ENCODE measurements at places on chromosomes 11 and 22.

DNA sequence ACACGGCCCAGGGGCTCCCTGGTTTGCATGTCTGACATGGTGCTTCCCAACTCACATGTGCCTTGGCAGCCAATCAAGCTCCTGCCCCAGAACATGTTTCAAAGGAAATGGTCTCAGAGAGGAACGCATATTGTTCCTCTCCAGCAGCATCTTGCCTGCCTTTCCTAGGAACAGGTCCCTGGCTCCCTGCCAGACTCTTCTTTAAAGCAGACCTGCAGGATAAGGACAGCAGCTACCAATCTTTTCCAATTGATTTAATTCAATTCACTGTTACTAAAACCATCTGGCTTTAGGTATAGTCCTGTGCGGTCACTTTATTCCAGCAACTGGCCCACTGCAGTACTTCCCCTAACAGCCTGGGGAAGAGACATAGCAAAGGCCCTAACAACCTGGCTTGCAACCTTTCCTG is 79.9 kb downstream of the AMBRA1 start:
- no peak for DNase-seq

DNA sequence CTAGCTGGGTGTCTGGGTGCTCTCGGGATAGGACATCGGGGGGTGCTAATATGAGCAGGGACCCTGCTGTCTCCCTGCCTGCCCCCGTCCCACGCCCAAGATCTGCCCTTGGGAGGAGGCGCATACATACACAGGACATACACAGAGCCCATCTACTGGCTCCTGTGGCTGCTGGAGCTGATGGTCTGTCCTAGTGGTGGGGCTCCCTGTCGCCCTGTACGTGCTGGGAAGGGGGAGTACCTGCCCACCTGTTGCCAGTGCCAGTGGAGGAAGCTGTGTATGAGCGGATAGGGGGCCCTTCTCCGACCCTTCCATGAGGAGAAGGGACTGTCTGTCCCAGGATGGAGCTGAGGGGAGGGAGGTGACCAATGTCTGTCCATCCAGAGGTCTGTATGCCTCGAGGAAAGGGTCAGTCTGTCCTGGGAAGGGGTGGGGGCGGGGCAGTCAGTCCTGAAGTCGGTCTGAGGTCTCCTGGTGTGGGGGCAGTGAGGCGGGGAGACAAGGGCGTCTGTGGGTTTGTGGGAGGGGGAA is 952 bp downstream of the TBC1D10A start:
- DNase-seq, result no peak

- DNase-seq, result no peak
These were observed 57.3 kb downstream of the CD82 start for GRCh38 chr11:44622721-44623258.

GRCh38 chr11:57345555-57346211 is 7.5 kb downstream of the P2RX3 start:
- DNase-seq, result peak; percentile 73

- DNase-seq, result no peak
These were observed 23.0 kb upstream of the BLID start for GRCh38 chr11:122138744-122139594.

- DNase-seq, result no peak
These were observed 27.5 kb downstream of the ZBTB16 start for GRCh38 chr11:114087025-114087424.

- no peak for DNase-seq
These were observed 89.8 kb upstream of the FIBIN start for GRCh38 chr11:26904132-26904531.

- DNase-seq, result no peak
These were observed 6.3 kb upstream of the SMIM35 start for GRCh38 chr11:118092907-118093571.

DNA sequence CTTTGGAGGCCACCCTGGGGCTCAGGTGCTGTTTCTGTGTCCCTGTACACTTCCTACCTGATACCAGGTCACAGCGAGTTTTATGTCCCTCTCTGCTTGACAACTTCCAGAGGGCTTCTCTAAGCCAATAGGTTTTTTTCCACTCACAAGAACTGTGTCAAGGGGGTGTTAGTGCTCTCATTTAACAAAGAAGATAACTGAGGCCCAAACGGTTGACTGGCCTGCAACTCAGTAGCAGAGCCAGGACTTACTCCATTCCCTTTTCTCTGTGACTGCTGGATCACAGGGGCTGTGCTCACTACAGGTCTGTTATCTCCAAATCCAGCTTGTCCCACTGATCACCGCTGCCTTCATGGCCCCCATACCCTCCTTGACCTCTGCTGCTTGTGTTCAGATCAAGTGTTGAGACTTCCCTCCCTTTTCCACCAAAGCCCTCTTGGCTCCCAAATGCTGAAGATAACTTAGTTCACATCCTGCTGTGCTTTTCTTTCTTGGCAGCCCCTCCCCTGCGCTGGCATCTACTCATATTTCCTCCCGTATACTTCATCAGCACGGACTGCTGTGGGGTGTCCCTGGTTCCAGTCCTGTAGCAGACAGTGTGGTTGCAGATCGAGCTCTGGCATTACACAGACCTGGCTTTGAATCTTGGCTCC is 41.3 kb downstream of the POU2F3 start:
- DNase-seq, result no peak

DNA sequence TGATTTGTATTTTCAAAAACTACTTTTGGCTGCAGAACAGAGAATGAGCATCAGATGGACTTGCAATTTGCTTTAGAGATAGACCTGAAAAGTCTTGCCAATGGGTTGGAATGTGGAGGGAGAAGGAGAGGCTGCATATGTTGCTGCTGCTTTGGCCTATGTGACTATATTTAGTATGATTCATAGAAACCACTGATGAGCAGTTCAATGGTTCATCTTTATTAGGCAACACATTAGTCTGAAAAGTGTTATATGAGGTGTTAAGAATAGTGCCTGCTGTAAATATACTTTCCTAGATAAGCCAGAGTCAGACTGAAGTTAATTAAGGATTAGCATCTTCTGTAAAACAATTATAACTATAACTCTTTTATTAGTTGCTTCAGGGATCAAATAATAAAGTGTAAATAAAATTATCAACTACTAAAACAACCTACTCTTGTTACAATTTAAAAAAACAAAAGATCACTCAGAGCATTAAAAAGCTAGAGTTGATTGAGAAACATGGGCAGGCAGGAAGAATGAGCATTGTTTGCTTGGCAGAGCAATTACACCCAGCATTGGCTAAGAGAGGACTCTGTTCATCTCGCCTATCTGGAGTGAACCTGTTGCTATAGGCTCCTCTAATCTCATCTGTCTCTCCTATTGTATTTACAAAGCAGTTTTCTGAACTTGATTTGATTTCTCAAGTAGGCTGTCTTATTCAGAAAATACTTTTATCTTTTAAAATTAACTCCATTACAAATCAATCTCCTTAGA is 36.3 kb downstream of the HORMAD2 start:
- DNase-seq, result peak; percentile 63

- DNase-seq, result no peak
These were observed 26.7 kb upstream of the PICK1 start for GRCh38 chr22:38030311-38031133.

DNA sequence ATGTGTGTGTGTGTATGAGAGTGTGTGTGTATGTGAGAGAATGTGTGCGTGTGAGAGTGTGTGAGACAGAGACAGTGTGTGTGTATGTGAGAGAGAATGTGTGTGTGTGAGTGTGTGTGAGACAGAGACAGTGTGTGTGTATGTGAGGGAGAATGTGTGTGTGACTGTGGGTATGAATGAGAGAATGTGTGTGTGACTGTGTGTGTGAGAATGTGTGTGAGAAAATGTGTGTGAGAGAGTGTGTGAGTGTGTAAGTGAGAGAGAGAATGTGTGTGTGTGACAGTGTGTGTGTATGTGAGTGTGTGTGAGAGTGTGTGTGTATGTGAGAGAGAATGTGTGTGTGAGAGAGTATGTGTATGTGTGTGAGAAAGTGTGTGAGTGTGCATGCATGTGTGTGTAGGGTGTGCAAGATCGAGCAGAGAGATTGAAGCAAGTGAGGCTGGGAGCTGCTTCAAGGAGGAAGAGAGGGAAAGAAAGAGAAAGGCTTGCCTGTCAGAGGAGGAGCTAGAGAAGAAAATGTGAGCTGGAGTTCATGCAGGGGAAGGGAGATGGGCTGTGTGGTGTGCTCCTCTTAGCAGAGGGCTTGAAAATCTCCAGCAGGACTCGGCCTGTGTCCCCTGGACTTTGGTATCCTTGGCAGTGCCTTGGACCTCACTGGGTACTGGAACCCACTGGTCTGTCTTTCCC is 27.7 kb upstream of the TP53I11 start:
- DNase-seq, result no peak

DNA sequence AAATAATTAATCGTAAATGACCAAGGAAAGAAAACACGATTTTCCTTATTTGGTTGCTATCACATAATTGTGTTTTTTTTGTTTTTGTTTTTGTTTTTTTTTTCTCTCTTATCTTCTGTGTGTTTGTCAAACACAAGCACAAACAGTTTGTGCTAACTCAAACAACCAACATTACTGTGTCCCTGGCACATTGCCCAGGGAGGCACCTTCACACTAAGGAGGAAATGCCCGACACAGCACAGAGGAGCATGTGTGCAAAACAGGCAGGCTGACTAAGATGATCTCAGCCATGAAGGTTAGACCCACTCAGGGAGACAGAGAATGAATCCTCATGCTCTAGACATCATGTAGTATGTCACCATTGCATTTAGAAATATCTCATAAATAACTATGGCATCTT is 130.1 kb downstream of the SOX6 start:
- no peak for DNase-seq

DNA sequence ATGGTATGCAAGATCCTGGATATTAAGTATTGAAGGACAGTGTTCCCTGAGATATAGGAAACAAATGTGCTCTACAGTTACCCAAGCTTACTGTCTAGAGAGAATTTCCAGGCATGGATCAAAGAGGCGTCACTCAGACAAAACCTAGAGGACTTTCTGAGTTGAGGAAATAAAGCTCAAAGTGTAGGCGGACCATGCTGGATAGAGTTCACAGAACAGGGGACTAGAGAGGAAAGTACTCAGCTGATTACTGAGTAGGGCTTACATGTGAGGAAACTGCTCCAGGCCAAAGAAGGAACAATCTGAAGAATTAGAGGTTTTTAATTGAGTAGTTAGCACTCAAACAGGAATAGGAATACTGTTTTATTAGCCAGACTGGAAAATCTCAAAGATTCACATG is 193.3 kb downstream of the TMEM135 start:
- DNase-seq, result no peak

GRCh38 chr11:85947431-85948272 is 92.5 kb downstream of the CCDC83 start:
- DNase-seq, result no peak

GRCh38 chr11:26995701-26996460 is 2.0 kb downstream of the FIBIN start:
- DNase-seq, result no peak
